ENCODE measurements at places on chromosomes 5 and 9. TPM values are rescaled to one million over a fixed set of nuclear protein-coding genes. Genes with fewer than 3 reads are reported as not detected.

Gene HSPA4
- total RNA-seq = 82.5 TPM

Gene LPAR1
- 6.5 TPM for total RNA-seq

Gene FAM120A
- 107 TPM for total RNA-seq

Gene APBA1
- 2.9 TPM for total RNA-seq

Gene RNF183
- total RNA-seq = not detected

Gene IFNW1
- total RNA-seq = not detected

Gene SLC34A1
- total RNA-seq = not detected

Gene PCDHGC4
- total RNA-seq = 1.7 TPM

Gene RANBP17
- 6.4 TPM for total RNA-seq

Gene NTNG2
- 2.9 TPM for total RNA-seq

Gene PLAC8L1
- not detected for total RNA-seq

Gene MSANTD3
- 19.8 TPM for total RNA-seq

DNA sequence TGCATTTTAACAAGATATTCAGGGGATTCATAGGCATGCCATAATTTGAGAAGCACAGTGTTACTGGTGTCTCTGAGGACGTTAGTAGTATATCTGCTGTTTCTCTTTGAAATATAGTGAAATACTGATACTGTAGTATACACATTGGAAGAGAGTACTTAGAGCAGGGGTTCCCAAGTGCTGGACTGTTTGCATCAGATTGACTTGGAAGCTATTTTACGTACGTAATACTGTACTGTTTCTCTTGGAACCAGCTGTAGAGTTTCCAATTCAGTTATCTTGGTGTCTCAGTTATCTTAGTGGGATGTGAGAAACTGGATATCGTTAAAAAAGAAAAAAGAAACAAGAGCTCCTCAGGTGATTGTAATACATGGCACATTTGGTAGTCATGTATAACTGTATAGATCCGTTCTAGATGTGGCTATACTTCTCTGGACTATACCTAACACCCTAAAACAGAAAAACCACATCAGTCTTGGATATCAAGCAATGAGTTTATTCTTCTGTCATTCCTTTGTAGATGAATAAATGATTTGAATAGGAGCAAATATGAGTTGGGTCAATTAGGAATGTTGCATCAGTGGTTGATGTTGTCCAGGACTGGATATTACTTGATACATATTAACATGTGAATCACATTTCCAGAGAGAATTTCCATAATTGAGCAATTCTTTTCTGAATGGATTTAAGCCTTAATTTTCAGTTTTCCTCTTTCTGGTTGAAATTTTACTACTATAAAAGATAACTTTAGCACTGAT is 33.4 kb downstream of the PRRC1 start:
- H3K27ac ChIP-seq = no peak overlapping the region
- H3K4me3 ChIP-seq = no peak overlapping the region
- H3K27me3 ChIP-seq = no peaks in the 10 kb centered on the region
- peaks cover 81% of the 10 kb centered on the region for H3K36me3 ChIP-seq
- H3K4me1 ChIP-seq = peaks cover 6% of the 10 kb centered on the region

DNA sequence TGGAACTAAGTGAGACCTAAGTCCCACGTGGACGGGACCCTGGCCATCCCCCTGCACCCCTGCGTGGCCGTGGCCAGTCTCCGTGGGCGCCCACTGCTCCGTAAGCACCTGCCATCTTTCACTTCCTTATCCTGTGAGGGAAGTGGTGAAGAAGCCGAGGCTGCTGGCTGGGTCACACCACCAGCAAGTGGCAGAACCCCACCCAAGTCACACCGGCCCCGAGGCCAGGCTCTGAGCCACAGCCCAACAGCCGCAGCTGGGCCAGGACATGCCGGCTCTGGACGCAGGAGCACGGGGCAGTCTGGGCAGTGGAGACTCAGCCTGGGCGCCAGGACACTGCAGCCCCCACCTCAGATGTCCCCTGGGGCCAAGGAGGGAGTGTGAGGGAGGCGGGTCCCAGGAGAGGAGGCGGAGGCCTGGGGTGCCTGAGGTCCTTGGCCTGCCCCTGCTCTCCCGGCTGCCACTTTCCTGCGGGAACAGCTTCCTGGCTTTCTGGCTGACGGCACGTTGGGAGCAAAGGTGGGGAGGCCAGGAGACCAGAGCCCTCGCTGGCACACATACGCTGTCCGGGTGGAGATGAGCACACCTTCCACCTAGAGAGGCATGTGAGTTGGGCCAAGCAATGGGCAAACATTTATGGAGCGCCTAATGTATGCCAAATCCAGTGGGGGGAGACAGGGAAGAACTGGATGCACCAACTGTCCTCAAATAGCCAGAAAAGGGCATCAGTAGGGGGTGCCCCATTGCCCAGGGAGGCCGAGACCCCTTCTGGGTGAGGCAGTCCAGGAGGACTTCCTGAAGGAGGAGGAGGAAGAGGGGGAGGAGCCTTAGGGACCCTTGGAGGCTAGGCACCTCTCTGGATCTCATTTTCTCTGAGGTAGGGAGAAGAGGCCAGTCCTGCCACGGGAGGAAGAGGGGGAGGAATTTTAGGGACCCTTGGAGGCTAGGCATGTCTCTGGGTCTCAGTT is 43.9 kb upstream of the EGFL7 start:
- H3K4me1 ChIP-seq = peaks cover 23% of the 10 kb centered on the region
- peak; percentile 36 for DNase-seq
- no peak overlapping the region for H3K4me3 ChIP-seq
- H3K27ac ChIP-seq = peak overlapping the region; percentile 26
- H3K36me3 ChIP-seq = no peaks in the 10 kb centered on the region

DNA sequence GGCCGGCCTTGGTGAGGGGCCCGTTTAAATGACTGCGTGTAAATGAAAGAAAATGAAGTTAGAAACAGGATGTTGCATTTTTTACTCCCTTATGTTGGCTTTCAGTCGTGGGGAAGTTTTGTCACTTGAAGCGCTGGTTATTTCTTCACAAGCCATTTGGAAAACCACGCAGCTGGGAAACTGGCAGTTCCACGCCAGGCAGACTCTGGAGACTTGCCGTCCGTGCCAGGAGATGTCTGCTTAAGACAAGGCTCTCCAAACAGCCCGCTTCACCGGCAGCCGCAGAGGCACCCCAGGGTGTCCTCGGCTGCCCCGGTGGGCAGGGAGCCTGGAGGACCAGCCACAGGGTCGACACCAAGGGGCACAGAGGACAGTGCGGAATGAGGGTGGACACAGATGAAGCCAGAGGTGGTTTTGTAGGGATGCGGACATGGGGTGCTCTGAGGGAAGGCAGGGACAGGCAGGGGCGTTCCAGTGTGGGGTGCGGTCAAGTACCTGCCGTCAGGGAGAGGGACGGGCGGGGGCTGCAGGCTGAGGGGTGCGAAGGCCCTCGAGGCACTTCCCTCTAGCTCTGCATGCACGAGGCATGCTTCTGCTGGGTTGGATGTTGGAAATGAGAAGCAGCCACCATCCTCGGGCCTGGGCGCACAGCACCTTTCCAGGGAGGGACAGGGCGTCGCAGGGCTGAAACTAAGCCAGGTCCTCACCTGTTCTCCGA is 11.1 kb upstream of the AJM1 start:
- H3K4me3 ChIP-seq = no peak overlapping the region
- H3K4me1 ChIP-seq = no peaks in the 10 kb centered on the region
- H3K36me3 ChIP-seq = no peaks in the 10 kb centered on the region
- no peaks in the 10 kb centered on the region for H3K27me3 ChIP-seq

GRCh38 chr5:61334868-61335615 is 3.0 kb downstream of the ZSWIM6 start:
- H3K4me3 ChIP-seq = peak overlapping the region; percentile 80
- peaks cover 29% of the 10 kb centered on the region for H3K4me1 ChIP-seq
- H3K27me3 ChIP-seq = no peaks in the 10 kb centered on the region
- H3K27ac ChIP-seq = no peak overlapping the region

- peaks cover 7% of the 10 kb centered on the region for H3K4me1 ChIP-seq
- H3K36me3 ChIP-seq = peaks cover 31% of the 10 kb centered on the region
- no peak overlapping the region for H3K27ac ChIP-seq
- H3K4me3 ChIP-seq = no peak overlapping the region
- H3K27me3 ChIP-seq = no peaks in the 10 kb centered on the region
- DNase-seq = no peak
These were observed 6.8 kb downstream of the CA9 start for GRCh38 chr9:35680331-35681105.

DNA sequence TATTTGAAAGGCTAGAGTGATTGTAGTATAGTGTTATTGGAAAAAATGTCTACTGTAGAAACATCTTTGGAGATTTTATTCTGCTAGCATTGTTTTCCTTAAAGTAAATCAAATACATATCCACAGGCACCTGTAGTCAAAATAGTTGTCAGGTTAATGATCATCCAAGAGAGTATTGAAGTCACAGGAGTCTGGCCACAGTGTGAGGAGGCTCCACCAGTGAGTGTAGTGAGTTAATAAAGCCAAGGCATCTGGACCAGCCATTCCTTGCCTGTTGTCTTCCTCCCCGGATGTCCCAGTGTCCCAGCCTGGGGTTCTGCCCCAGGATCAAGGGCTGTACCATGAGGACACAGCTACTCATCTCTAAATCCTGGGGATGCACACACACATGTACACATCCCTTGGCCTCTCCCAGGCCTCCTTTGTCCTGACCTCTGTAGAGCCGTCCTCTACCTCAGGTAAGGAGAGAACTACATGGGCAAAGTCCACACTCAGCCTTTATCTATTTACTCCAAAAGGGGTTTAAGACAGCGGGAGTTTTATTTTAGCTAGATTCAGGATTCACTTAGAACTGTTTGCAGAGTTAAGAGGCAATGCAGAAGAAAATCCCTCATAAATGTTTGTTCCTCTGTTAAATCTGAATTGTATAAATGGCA is 3.7 kb downstream of the PIK3R1 start:
- no peaks in the 10 kb centered on the region for H3K36me3 ChIP-seq
- H3K27ac ChIP-seq = peak overlapping the region; percentile 51
- H3K27me3 ChIP-seq = no peaks in the 10 kb centered on the region

GRCh38 chr5:67813877-67814539 is 401.5 kb upstream of the PIK3R1 start:
- no peak for DNase-seq
- no peak overlapping the region for H3K4me3 ChIP-seq
- no peaks in the 10 kb centered on the region for H3K27me3 ChIP-seq

DNA sequence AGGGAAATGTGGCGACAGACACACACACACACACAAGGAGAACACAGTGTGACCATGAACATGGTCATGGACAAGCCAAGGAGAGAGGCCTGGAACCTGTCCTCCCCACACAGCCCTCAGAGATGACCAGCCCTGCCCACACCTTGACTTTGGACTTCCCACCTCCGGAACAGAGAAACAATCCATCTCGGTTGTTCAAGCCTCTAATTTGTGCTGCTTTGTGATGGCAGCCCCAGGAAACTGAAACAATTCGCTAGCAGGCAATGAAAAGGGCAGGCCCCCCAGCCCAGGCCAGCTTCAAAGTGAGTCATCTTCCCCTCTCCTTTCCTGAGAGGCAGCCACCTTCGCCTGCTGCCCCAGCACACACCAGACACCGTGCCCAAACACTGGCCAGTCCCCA is 47.7 kb downstream of the NSUN2 start:
- peaks cover 9% of the 10 kb centered on the region for H3K27me3 ChIP-seq
- H3K36me3 ChIP-seq = no peaks in the 10 kb centered on the region
- no peak overlapping the region for H3K27ac ChIP-seq
- H3K4me3 ChIP-seq = no peak overlapping the region

DNA sequence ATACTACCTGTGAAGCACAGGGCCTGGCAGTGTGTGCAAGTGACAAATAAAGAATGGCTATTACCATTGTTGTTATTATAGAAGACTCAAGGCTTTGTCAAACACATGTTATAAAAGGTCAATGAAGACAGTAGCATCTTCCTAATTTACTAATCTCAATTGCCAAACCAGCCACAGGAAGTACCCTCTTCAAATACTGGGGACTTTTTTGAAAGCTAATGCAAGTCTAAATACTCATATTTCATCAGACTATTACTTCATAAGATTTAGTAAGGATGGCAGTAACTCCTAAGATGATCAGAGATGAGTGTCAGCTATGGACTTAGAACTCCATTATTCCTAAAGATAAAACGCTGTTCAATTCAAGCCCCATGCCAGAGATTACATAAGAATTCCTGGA is 43.0 kb downstream of the GNAQ start:
- no peaks in the 10 kb centered on the region for H3K4me1 ChIP-seq
- no peak overlapping the region for H3K4me3 ChIP-seq
- DNase-seq = no peak
- H3K27me3 ChIP-seq = no peaks in the 10 kb centered on the region

GRCh38 chr5:157761690-157762621 is 18.4 kb downstream of the LSM11 start:
- H3K4me1 ChIP-seq = no peaks in the 10 kb centered on the region
- no peak overlapping the region for H3K4me3 ChIP-seq
- peak; percentile 35 for DNase-seq
- no peak overlapping the region for H3K27ac ChIP-seq
- no peaks in the 10 kb centered on the region for H3K27me3 ChIP-seq
- no peaks in the 10 kb centered on the region for H3K36me3 ChIP-seq

GRCh38 chr5:19608444-19609002 is 379.5 kb downstream of the CDH18 start:
- H3K4me3 ChIP-seq = no peak overlapping the region
- no peaks in the 10 kb centered on the region for H3K4me1 ChIP-seq
- no peak for DNase-seq
- H3K36me3 ChIP-seq = no peaks in the 10 kb centered on the region
- no peaks in the 10 kb centered on the region for H3K27me3 ChIP-seq
- H3K27ac ChIP-seq = no peak overlapping the region

- no peaks in the 10 kb centered on the region for H3K36me3 ChIP-seq
- peaks cover 54% of the 10 kb centered on the region for H3K4me1 ChIP-seq
- peak overlapping the region; percentile 92 for H3K27ac ChIP-seq
- peak overlapping the region; percentile 49 for H3K4me3 ChIP-seq
These were observed 965 bp downstream of the PTGDS start for GRCh38 chr9:136978073-136978864.

DNA sequence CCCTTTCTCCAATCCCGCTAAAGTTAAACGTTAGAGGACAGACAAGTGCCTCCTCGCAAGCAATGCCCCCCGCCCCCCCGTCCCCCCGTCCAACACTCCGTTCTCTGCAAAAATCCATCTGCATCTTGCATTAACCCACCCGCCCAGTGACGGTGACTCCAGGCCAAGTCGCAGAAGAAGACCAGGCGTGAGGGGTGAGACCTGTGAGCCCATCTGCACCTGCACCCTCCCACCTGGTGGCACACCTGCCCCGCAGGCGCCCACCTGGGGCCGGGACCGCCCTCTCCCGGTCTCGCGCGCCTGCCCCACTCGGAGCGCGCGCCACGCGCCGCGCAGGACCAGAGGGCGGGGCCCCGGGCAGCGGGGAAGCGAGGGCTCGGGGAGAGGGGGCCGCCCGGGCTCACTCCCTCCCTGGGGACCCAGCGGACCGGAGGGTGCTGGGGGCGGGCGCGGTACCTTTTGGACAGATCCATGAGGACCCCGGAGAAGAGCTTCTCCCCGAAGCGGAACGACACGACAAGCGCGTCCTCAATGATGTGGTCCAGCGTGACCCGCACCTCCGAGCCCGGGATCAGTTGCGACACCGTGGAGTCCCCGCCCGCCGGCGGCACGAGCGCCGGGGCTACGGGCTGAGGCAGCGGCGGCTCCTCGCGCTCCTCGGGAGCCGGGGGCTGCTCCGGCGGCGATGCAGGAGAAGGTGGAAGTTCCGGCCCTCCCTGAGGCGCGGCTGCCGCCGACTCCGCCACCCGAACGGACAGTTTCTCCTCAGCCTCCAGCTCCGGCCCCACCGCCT is 705 bp downstream of the PWWP2A start:
- no peaks in the 10 kb centered on the region for H3K36me3 ChIP-seq
- H3K4me3 ChIP-seq = peak overlapping the region; percentile 89
- H3K27me3 ChIP-seq = no peaks in the 10 kb centered on the region

- H3K27me3 ChIP-seq = no peaks in the 10 kb centered on the region
- no peak overlapping the region for H3K27ac ChIP-seq
These were observed 487.2 kb upstream of the ST8SIA4 start for GRCh38 chr5:101390151-101390908.

- H3K27me3 ChIP-seq = no peaks in the 10 kb centered on the region
- peaks cover 67% of the 10 kb centered on the region for H3K36me3 ChIP-seq
- H3K4me3 ChIP-seq = no peak overlapping the region
- H3K27ac ChIP-seq = no peak overlapping the region
- peaks cover 4% of the 10 kb centered on the region for H3K4me1 ChIP-seq
These were observed 27.5 kb upstream of the GLIPR2 start for GRCh38 chr9:36109071-36109470.
